ENCODE measurements at places on chromosomes 3 and 15. TPM values are rescaled to one million over a fixed set of nuclear protein-coding genes. Genes with fewer than 3 reads are reported as not detected.

Gene MORC1
- total RNA-seq = not detected

Gene TMEM108
- total RNA-seq = not detected

Gene GOLGA8S
- total RNA-seq = 0.15 TPM

Gene ATP8B4
- total RNA-seq = 0.67 TPM

Gene BFSP2
- not detected for total RNA-seq
